IPS DF 19.7 (cell line): ENCODE measurements at places on chromosomes 3 and 15.

GRCh38 chr3:952906-953305 is 139.9 kb upstream of the CNTN6 start:
- no peak for DNase-seq

GRCh38 chr3:197227780-197228574 is 70.4 kb downstream of the DLG1 start:
- DNase-seq = no peak

DNA sequence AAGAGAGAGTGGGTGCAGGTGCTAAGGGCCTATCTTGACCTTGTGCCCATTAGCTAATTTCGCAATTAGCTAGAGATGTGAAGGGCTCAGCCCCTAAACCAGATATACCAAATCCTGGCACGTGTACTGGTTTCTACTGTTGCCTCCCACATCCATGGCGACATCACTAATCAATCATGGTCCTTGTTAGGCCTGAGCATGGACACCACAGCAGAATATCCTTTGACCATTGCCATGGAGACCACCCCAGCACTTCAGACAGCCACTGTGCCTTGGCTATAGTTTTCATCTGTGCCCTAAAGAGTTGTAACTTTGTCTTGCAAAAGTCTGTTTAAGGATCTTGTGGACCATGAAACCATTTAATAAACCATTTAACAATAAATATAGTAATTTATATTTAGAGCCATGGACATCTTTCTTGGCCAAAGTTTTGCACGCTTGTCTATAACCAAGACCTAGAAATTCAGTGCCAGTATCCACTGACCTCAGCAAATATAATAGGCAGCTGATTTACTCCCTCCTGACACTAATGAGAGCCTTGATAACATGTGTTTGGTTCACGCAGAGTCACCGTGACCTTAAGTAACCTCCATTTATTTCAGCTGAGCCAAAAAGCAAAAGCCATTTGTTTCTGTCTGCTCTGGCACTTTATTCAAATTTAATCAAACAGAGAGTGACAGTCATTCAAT is 43.4 kb downstream of the COLQ start:
- no peak for DNase-seq

DNA sequence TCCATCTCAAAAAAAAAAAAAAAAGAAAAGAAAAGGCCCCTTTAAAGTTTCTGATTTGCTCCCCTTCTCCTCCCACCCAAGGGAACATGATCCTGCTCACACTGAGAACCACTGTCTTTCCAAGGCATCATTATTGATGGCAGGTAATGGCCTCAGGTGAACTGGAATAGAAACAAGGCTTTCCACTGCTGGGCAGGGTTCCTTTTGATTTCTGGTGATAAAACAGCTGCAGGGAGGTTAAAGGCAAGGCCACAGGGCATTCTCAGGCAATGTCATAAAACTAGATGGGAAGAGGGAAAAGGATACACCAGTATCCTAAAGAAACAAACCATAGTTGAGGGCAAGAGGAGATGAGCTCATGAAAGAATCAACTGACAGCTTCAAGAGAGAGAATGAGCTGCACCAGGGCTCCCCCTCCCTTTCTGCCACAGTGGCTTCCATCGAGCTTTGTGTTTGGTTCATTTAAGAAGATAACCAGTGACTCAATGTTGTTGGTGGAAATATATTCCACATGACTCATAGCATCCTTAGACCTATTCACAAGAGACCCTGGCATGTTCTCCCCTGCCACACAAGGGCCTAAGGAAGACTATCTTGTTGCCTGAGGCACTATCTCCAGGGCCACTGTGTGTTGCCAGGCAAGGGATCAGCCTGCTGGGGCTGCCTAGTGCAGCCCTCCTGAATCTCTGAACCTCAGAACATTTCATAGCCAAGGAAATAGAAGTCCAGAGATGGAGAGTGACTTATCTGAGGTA is 86.4 kb downstream of the WDR76 start:
- DNase-seq = no peak

- DNase-seq = no peak
These were observed 73.1 kb downstream of the RORA start for GRCh38 chr15:61155741-61156700.

DNA sequence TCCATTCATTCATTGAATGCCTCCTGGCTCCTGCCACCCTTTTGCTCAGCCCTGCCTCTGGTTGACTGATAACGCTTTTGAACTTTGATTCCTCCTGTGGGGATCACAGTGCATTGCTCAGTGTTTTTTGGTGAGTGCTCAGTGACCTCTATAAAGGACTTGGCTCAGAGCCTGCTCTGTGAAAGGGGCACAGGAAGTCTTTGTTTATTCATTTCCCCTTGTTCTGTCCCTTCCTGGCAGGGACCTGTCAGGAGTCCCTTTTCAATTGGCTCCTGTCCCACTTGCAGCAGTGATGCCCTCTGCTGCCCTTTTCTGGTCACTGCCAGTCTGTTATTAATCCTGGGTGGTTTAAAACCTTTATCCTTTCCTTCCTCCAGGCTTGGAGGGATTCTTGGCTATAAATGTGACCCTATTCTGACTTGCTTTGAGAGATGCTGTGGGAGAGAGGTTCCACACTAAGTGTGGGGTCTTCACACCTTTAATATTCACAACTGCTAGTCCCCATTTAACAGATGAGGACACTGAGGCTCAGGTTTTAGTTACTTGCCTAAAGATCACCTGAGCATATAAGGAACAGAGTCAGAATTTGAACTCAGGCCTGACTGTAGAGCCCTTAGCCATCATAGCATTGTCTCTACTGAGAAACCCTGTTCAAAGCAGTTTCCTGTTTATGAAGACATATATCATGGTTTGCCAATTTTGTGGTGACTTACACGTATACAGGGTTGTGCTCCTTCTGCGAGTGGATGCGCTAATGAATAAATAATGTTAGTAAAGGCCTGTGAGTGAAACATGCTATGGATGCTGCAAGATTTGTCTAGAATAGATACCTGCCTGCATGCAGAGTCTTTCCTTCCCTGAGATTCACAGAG is 23.2 kb upstream of the TATDN2 start:
- DNase-seq = no peak

- DNase-seq = no peak
These were observed 7.0 kb downstream of the ROPN1 start for GRCh38 chr3:123984957-123985356.

DNA sequence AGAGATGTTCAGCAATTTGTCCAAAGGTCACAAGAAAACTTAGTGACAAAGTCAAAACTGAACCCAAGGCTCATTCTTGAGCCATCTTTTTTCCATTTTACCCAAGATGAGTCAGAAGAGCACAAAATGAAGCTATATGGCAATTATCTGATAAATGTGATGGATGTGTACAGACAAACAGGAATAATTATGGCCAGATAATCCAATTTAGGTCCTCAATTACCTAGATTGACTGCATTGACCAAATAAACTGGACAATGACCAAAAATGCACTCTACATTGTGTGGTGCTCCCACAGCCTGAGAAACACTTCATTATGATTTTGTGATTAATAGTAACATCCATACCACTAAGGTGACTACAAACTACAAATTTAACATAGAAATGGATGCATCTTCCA is 1105.8 kb downstream of the IGSF11 start:
- DNase-seq = no peak

DNA sequence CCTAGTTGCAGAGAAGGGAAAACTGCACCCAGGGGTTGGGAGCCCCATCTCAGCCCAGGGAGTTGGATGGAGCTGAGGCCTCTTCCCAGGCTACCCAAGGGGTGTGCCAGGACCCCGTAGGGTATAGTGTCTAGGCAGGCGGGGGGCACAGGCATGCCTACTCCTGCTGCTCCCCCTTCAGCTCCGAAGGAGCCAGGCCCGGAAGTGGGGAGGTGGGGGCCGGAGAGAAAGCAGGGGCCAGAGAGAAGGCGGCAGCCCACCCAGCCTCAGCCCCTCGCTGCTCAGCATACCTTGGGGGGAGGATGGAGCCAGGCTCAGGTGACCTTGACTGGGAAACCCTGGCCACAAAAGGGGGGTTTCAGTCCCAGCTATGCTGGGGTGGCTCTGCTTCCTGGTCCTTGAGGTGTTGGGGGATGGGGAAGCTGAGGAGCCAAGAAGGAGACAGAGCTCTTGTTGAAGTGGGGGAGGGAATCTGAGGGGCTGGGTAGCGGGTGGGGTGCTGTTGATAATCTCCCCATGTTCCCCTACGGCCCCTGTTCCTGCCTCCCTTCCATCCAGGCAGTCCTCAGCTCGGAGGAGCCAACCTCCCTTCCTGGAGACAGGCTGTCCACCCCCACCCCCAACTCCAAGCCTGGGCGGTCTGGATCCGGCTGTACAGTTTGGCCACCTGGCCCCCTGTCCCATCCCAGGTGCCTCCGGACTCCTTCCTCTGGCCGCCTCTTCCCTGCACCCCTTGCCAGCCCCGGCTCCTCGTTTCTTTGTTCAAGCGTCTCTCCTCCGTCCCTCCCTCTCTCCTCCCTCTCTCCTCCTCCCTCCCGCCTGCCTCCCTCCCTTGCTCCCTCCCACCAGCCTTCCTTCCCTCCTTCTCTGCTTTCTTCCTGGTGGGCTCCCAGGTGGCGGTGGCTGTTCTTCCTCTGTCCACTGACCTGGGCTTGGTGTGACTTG is 1.7 kb downstream of the SEMA3F start:
- no peak for DNase-seq

- no peak for DNase-seq
These were observed 90.0 kb downstream of the STT3B start for GRCh38 chr3:31622636-31623288.

DNA sequence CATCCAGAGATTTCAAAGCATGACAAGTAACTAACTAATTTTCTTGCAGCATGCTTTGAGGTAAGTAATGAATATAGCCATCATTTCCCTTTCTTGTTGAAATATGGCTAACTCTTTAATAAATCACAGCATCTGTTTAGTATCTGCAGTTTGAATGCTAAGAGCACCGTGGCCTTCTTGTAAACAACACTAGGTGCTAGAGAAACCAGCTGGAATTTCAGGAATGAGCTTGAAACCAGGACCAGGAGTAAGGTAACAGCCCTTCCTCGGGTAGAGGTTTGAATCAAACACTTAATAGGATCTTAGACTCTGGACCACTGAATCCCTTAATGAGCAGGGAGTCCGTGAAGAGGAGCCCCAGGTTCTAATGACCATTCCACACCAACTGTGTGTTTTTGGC is 13.6 kb downstream of the CALML4 start:
- DNase-seq = no peak

- no peak for DNase-seq
These were observed 14.5 kb upstream of the HYKK start for GRCh38 chr15:78492872-78493271.

DNA sequence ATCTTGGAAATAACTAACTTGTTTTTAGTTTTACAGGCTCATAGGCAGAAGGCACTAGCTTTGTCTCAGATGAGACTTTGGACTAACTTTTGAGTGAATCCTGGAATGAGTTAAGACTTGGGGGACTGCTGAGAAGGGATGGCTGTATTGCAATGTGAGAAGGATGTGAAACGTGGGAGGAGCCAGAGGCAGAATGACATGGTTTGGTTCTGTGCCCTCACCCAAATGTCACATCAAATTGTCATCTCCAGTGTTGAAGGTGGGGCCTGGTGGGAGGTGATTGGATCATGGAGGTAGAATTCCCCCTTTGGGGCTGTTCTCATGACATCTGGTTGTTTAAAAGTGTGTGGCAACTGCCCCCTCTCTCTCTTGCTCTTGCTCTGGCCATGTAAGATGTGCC is 28.8 kb upstream of the CCDC50 start:
- DNase-seq = no peak

DNA sequence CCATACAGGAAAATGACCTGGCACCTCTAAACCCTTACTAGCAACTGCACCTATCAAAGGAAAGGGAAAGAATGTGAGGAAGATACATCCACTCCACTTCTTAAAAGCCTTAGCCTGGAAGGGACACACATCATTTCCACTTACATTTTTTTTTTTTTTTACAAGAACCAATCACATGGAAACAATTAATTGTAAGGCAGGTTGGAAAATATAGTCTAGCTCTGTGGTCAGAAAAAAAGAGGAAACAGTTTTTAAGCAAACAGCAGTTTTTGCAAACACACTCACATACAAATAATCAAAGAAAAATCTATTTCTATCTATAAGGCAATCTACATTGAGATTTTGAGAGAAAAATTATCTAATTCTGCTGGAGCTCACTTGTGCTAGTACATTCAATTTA is 98.9 kb upstream of the SPRED1 start:
- DNase-seq = no peak

DNA sequence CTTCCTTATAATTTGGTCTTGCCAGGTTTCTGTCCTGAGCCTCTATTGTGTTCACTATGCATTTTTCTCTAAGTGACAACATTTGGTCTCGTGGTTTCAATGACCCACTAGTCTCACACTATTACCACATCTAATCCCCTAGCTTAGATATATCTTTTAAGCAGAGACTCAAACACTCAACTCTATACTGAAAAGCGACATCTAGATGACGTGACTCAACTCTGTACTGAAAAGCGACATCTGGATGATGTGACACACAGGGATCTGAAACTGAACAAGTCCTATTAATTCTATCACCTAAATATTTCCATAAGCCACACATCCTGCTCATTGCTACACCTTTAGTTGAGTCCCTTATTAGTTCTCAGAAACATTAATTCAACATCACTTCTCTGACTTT is 141.7 kb upstream of the MBNL1 start:
- no peak for DNase-seq

DNA sequence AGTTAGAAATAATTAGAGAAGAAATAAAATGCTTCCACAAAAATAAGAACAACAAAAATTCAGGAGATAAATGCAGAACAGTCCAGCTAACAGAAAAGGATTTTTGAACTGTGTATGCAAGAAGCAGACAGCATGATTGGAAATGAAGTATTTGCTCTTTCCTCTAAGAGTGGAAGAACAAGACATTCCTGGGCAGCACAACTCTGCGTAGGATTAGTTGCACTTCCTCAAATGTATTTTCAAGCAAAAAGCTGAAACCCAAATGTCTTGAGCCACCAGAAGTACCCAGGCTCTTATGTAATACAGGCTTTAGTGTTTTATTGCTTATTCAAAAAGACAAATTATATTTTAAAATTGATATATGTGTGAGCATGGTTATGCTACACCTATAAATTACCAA is 127.2 kb downstream of the ZBTB20 start:
- DNase-seq = no peak

DNA sequence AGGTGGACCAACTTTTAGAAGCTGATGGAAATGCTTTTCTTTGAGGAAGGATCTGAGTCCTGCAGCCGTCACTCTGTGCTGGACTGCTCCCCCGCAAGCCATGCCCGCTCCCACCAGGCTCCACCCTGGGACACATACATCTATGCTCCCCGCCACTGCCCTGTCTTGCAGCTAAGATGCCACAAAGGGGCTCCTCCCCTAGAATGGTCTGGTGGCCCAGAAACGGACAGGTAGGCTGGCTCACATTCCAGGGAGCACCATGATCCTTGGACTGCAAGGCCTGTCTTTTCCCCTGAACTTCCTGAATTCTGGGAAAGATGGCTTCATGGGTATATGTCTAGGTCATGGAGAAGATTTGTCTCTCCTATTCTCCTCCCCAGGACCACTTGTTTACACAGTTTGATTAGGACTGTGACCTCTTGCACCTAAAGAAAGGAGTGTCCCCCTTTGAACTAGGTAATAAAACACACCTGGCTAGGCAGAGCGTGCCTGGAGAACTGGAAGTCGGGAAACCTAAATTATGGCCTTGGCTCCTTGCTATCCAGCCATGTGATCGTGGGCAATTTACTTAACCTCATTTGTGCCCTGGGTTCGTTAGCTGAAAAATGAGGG is 220.9 kb upstream of the BHLHE40 start:
- DNase-seq = no peak
